ENCODE measurements at places on chromosomes 2 and 18.

DNA sequence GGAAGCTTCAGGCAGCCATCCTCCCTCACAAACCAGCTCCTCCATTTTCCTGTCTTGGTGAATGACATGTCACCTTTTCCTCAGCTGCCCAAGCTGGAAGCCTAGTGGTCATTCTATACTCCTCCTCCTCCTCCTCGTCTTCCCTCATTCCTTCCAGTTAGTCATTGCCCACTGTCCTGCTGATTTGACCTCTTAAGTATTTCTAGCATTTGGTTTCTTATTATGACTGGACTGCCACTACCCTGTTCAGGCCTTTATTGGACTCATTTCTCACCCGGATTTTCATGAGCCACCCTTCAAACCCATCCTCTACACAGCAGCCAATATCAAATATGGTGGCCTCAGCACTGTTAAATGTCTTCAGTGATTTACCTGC lies 21.9 kb upstream of the MGAT5 start:
- no peak for DNase-seq

DNA sequence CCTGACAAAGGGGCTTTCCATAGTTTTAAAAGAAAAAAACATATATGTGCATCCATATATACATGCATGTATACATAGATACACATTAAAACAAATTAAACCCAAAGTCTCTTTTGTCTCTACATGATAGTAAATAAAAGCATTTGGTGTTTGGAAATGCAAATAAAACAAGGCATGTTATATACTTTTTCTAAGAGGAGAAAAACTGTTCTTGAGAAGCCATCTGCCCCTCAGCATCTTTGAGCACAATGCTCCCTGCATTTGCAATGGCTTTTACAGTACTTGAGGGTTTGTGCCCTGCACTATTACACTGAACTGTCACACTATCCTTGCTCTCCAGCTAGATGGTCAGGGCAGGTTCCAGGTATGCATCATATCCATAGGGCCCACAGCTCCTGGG lies 210.2 kb downstream of the L3MBTL4 start:
- no peak for DNase-seq

GRCh38 chr2:127086990-127087790 lies 19.8 kb downstream of the BIN1 start:
- DNase-seq: no peak

GRCh38 chr2:15671842-15672815 lies 80.5 kb downstream of the DDX1 start:
- no peak for DNase-seq

DNA sequence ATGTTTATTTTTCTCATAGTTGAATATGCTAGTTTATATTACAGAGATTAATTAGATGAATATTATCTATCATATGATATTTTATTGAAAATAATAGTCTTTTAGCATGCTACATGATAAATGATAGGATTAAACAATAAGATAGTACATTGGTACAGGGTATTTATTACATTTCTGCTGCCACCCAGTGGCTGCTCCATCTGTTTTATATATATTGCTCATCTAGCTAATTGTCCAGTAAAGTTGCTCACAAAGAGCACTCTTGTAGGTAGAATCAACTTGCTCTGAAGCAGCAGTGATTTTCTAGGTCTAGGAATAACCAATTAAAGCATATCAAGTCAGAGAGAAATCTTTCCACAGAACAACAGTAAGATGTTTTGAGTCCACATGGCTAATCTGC lies 183.3 kb downstream of the ASXL3 start:
- DNase-seq: no peak

Measured in NCI-H2029 (cell line).